Stimulated activated CD8-positive, alpha-beta memory T cell treated with anti-CD3 and anti-CD28 coated beads, Interleukin-7, amount 100 ng/mL, for 1 hour (primary cell): ENCODE measurements at places on chromosomes 12 and 14.

DNA sequence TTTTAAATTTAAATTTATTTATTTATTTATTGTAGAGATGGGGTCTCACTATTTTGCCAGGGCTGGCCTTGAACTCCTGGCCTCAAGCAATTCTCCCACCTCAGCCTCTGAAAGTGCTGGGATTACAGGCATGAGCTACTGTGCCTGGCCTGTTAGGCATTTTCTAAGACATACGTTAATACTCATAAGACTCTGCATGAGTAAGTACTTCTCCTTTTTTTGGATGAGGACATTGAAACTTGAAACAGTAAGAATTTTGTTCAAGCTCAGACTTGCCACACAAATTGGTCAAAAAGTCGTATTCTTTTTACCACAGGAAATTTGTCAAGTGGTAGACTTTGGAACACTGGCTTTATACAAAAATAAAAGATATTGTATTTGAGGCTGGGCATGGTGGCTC lies 187.4 kb upstream of the RASSF8 start:
- DNase-seq = no peak

GRCh38 chr14:57380935-57381334 lies 9.5 kb upstream of the NAA30 start:
- DNase-seq = no peak

DNA sequence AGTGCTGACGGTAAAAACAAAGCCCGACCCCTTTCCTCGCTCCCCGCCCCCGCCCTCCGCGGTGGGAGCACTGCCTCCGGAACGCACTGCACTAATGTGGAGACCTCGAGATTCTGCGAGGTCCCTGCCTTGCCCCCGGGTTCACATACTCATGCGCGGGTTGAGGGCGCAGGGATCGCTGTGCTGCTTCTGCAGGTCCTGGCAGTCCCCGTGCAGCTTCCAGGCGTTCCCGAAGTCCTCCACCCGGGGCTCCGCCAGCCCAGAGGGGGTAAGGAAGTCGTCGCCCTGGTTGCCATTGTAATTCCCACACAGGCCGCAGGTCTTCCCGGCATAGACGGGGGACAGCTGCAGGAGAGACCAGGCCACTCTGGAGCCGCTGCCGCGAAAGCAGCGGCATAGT lies 66.8 kb downstream of the VWF start:
- no peak for DNase-seq

DNA sequence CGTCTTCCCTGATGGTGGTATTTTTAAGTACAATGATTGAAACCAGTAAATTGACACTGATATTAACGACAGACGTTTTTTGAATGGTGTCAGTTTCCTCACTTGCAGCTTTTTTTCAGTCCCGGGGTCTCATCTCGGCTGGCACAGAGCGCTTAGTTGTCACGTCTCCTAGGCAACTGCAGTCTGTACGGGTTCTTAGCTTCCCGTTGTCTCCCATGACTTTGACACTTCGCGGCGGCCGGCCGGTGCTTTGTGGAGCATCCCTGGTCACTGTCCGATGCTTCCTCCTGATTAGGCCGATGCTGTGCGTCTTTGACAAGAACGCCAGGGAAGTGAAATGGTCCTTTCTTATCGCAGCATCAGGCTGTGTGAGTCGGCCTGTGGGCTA lies 67.4 kb downstream of the ADGRD1 start:
- no peak for DNase-seq

DNA sequence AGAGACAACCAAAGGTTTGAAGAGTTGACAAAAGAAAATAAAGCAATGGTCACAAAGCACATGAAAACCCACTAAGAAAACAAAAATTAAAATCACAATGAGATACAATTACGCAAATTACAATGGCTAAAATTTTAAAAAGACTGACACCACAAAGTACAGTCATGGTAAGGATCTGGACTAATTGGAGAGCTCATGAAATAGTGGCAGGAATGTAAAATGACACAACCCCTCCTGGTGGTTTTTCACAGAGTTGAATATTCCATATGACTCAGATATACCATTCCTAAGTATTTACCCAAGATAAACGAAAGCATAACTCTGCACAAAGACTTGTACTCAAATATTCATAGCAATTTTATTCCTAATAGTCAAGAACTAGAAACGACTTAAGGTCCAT lies 65.9 kb downstream of the NOVA1 start:
- no peak for DNase-seq

DNA sequence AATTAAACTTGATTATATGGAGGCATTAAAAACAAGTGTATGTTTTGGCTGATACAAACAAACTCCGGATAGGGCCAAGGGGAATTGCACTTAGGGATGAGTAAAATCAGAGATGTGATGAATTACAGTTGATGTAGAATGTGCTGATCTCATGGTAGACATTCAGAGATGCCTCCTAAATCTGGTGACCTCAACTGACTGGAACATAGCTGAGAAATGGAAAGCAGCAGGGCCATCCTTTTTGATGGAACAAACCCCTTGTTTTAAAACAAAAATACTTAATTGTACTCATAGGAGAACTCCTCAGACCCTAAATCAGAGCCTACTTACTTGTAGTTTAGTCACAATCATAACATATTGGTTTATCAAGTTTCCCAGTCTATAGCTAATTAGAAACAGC lies 122.8 kb downstream of the C12orf75 start:
- DNase-seq = no peak

DNA sequence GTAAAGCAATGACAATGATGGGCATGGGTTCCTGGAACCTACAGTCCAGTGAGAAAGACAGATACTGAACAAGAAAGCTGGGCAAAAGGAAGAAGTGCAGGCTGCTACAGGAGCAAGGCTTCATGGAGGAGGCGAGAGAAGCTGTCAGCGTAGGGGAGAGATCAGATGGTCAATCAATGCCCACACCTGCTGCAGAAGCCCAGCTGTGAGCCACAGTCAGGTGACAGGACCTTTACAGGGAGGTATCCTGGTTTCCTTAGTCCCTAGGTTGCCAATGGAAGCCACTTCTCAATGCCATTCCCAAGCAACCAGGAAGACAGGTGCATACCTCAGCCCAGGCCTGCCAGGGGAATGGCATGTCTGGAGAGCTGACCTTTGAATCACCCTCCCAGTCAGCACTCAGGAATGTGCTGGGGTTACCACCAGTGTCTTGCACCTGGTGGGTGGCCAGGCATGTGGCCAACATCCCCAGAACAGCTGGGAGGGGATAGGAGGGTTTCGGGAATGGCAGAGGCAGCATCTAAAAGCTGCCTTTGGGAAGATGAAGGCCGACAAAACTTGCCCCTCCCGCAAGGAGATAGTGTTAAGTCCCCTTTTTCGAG lies 170.3 kb downstream of the TTC7B start:
- DNase-seq = no peak

DNA sequence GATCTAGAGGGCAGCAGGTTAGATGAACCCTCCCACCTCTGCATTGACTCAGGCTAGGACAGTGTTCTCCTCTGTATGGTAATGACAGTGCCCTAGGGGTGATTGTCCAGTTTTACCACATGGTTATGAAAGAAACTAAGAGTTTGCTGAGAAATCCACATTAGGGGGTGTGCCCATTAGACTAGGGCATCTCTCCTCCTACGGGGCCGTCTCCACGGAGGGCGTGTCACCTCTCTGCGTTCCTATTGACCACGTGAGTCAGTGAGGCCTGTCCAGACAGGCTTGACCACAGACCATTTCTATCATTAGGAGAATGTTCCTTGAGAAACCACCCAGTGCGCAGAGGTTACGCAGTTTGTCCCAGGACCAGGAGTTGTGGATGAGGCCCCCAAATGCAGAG lies 8.3 kb downstream of the MVK start:
- no peak for DNase-seq

DNA sequence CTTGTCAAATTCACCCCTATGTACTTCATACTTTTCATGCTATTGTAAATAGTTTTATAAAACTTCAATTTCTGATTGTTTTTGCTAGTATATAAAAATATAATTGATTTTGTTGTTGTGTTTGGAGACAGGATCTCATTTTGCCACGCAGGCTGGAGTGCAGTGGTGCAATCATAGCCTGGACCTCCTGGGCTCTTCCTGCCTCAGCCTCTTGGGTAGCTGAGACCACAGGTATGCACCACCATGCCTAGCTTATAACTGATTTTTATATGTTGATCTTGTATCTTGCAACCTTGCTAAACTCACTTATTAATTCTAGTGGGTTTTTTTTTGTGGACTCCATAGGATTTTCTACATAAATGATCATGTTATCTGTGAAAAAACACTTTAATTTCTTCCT lies 23.5 kb downstream of the ATP5MC2 start:
- no peak for DNase-seq

DNA sequence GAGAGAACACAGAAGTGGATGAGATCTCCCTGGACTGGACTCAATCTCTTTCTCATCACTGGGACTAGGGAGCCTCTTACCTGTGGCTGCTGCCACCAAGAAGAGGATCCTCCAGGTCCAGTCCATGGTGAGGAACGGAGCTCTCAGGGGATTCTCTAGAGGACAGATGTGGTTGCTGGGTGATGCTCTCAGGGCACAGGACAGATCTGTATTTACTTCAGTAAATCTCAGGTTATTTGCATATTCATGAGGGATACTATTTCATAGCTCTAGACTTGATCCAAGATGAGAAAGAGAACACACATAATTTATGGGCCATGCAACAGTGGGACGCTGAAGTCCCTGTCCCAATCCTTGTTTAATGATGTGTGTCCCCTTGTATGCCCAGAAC lies 460.5 kb downstream of the TMEM121 start:
- no peak for DNase-seq

- no peak for DNase-seq
Observed at GRCh38 chr12:23535441-23535840, 414.0 kb downstream of the SOX5 start.

DNA sequence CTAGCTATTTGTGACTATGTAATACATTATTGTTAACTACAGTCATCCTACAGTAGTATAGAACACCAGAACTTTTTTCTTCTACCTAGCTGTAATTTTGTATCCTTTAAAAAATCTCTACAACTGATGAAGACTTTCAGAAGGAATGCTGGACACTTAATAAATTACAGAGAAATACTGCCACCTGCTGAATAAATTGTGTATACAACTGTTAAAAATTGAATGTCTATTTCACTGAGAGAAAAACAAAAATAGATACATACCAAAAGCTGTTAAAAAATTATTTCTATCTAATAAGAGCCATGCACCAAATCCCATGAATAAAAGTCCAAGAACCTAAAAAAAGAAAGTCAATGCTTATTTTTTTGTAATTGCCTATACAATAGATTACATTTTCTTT lies 6.6 kb downstream of the TSPAN19 start:
- no peak for DNase-seq

DNA sequence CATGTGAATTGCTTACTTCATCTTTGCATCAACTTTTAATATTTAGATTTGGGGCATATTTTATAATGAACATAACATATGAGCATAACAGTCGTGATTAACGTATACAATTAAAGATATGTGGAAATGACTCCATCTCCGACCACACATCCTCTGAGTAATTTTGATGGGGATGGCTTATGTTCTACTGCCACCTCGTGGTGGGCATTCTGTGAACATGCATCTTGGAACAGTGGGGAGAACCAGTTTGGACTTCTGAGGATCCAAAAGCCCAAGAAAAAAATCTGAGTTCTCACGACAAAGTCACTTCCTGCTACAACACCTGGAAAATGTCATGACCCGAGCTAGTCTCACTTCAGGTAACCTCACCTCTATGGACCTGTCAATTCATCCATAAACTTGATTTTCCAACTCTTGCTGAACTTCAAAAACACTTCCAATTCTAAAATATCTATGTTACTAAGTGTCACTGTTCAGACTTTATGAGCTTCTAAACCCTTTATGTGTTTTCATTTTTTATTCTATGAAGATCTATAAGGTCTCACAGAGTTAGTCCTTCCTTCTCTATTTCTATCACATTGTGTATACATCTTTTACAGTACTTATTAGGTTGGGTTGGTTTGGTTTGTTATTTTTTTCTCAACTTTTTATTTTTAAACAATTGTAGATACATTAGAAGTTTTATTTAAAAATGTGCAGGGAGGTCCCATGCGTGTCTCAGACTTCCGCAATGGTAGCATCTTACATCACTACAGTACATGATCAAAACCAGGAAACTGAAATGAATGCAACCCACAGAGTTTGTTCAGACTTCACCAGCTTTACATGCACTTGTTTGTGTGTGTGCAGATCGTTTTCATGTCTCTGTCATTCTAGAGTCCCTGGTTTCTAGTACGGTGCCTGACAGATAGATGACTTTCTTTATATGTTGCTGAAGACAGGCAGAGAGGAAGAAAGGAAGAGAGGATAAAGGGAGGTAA lies 38.2 kb upstream of the STAB2 start:
- DNase-seq = peak; percentile 52

DNA sequence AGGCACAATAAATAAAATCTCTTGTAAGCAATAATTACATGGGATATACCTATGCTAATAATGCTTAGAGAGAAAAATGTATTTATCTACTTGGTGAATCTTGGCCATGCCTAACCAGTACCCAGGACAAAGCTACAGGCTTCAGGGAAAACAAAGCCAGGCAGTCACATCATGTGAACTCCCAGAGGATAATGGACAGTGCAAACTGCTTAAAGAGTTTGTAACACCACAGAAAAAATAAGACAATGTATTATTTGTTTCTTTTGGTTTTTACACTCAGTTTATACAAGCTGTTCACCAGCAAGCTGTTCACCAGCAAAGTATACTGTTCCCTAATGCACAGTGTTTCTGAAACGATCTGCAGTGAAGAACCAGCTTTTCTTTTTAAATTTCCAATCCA lies 38.0 kb downstream of the DICER1 start:
- DNase-seq = no peak

- no peak for DNase-seq
Observed at GRCh38 chr12:79674629-79675028, 16.1 kb downstream of the PAWR start.

GRCh38 chr12:56833780-56834179 lies 70.7 kb downstream of the HSD17B6 start:
- no peak for DNase-seq

DNA sequence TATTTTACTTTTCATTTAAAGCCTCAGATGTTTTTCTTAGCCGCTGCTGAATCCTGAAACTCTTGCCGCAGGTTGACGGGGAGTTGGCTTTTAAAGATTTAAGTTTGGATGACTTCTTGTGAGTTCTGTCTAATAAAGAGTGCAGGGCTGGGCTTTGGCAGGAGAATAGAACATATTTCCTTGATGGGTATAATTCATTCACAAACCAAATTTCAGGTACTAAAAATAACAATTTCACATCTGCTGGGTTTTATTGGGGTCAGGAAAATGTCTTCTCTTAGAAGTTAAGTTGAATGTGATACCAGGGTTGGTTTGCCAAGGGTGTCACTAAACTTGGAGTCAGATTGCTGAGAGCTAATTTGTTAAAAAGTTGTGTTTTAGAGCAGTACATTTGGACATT lies 9.7 kb downstream of the SP1 start:
- DNase-seq = no peak

- no peak for DNase-seq
Observed at GRCh38 chr14:33569821-33570687, 380.8 kb downstream of the EGLN3 start.

DNA sequence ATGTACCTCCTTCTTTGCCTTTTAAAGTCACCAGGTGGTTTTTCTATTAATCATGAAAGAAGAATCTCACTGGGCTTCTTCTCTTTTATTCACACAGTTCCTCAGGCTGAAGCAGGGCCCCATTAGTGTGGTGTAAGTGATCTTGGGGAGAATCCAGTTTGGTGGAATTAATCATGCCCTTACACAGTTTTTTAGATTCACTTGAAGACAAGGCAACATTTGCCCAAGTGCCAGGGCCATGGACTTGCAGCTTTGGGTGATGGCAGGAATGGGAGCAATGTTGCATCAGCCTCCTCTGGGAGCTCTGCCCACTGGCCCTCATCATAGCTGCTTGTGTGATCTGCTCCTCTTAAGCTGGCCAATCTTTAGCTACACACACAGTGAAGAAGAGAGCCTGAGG lies 33.8 kb downstream of the KCNK10 start:
- no peak for DNase-seq
